ENCODE measurements at places on chromosomes 7 and 10. TPM values are rescaled to one million over a fixed set of nuclear protein-coding genes. Genes with fewer than 3 reads are reported as not detected.

DNA sequence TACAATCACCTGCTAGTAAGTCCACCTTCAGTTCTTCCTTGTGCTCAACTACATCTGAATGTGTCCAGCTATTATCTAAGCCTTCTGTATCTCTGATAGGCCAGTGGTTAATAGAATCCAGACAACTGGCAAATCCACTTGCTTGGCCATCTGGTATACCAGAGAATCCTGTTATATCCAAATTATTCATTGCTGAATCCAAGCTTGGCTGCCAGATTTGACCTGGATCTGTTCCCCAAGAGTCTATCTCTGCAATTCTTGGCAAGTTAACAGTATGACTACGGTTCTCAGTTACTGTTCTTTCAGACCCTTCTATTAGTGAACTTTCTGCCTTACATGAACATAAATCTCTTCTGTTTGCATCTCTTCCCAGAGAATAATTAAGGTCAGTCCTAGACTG lies 154.6 kb upstream of the TARP start:
- no peak for DNase-seq

MUC12 gene
- not detected for total RNA-seq

SKIDA1 gene
- 0.69 TPM for total RNA-seq

DKK1 gene
- total RNA-seq = 3.7 TPM
